ENCODE measurements at places on chromosomes 4 and X.

- DNase-seq = no peak
Measured at GRCh38 chr4:63757929-63758328, 651.3 kb downstream of the TECRL start.

- DNase-seq = no peak
Measured at GRCh38 chrX:10172877-10173276, 16.1 kb downstream of the CLCN4 start.

- DNase-seq = no peak
Measured at GRCh38 chr4:173499658-173500535, 30.1 kb downstream of the HAND2 start.

DNA sequence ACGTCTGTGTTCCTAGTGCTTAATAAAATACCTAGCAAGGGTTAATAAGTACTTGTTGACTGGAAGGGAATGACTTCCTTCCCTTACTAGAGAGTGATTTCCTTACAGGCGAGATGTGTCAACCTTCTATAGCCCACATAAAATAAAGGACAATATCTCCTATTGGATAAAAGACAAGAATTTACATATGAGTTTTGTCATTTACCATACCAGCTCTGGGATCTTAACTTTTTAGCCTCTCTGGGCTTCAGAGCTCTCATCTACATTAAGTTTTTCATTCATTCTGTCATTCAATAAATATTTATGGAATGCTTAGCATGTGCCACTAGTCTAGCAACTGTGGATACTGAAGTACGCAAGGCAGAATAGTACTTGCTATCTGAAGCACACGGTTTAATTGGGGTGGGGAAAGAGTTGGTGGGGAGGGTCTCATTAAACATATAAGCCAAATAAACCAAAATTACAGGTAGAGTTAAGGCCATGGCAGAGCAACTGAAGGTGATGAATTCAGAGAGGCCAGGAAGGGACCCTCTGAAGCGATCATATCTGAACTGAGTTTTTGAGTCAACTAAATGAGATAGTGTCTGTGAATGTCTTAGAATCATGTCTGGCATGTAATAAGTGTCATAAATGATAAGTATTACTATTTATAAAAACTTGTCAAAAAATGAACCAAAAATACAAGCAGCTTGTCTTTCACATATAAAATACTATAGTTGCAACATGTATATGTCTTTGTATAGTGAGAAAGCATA is 91.6 kb upstream of the BMP2K start:
- no peak for DNase-seq

DNA sequence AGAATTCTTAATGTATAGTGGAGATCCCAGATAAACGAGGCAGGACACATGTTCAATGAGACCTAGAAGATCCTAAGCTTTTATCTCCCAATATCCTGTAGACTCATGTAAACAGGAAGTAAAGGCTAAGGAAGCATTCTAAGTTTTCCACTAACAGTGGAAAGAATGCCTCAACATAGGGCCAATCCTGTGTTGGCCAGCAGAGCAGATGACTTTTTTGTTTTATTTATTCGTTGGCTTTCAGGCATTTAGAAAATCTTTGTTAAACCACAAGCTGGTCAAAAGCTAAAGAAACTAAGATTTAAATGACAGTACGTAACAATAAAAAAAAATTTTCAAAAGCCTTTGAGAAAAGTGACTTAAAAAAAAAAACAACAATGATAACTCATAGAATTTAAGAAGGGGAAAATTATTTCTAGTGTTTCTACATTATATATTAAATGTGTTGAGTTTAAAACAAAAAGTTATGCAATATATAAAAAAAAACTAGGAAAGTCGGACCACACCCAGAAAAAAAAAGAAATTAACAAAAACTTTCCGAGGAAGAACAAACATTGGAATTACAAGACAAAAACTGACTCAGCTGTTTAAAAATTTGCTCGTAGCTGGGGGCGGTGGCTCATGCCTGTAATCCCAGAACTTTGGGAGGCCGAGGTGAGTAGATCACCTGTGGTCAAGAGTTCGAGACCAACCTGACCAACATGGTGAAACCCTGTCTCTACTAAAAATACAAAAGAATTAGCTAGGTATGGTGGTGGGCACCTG is 759.3 kb downstream of the FSTL5 start:
- DNase-seq = no peak
